SK-N-DZ (cell line): ENCODE measurements at places on chromosomes 5 and 9.

GRCh38 chr9:82673919-82674318 lies 389.0 kb downstream of the RASEF start:
- DNase-seq, result no peak

- DNase-seq, result no peak
Measured at GRCh38 chr9:132588098-132588497, 5.7 kb downstream of the BARHL1 start.

GRCh38 chr9:92917176-92917800 lies 30.0 kb upstream of the FGD3 start:
- no peak for DNase-seq

- DNase-seq, result peak; percentile 35
Measured at GRCh38 chr5:147223948-147224791, 10.7 kb upstream of the STK32A start.

- no peak for DNase-seq
Measured at GRCh38 chr5:100273846-100274580, 261.2 kb upstream of the FAM174A start.

DNA sequence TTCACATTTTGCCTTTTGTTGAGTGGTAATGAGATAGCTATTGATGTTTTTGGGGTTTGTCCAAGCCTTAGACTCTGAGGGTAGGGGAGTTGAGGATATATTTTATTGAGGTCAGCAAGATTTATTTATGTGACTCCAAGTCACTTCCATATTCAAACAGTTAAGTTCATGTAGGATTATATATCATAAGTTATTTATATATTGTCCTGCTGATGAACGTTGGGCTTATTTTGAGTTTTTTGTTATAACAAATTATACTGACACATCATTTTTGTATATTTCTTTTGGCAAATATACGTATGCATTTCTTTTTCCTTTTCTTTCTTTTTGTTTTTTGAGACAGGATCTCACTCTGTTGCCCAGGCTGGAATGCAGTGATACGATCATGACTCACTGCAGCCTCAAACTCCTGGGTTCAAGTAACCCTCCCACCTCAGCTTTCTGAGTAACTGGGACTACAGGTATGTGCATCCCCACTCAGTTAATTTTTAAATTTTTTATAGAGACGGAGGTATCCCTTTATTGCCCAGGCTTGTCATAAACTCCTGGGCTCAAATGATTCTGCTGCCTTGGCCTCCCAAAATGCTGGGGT lies 23.5 kb upstream of the IL12B start:
- DNase-seq, result no peak

DNA sequence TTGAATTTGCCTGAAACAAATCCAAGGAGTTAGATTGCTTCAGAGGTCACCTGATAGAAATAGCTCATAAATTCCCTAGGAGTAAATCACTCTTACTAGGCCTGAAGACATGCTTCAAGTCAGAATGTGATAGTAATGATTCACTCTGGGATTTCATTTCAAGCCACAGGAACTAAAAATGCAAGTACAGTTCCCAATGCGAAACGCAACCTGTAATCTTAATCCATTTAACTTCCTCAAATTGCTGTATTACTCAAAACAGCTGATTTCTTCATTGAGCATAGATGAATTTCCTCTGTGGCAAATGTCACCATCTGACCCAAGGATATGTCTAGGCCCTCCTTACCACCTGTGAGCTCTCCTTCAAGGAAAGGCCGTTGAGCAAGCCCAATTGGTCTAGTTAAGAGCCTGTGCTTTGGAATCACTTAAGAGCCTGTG lies 32.1 kb upstream of the IL6ST start:
- no peak for DNase-seq

- no peak for DNase-seq
Measured at GRCh38 chr9:114798780-114799427, 6.9 kb downstream of the TNFSF15 start.

DNA sequence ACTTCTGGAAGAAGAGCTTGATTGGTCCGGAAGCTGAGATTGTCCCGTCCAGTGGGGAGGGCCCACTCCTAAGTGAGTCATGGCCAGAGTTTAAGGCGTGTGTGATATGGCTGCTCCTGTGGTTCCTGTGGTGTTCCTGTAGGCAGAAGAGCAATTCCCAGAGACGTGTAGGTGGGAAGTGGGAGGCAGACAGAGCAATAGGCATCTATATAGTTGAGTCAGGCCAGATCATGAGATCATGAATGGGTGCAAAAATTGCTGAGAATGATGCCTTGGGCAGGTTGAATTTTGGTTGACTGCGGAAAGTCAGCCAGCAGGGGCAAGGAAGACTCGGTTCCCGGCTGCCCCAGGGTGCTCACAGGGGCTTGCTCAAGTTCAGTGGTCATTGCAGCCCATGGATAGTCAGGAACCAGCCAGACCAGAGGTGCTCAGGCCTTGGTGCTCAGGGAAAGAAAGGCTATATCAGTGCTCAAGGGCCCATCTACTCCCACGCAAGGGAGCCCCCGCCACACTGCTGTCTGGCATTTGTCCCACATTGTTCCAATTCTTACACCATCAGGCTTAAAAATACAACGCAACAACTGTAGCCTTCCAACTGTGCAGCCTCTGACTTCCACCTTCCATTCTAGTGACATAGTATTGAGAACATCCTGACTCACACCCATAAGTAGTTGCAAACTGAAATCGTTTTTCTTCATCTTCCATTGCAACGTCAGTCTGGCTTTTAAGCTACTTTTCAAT lies 21.0 kb upstream of the GSN start:
- no peak for DNase-seq

DNA sequence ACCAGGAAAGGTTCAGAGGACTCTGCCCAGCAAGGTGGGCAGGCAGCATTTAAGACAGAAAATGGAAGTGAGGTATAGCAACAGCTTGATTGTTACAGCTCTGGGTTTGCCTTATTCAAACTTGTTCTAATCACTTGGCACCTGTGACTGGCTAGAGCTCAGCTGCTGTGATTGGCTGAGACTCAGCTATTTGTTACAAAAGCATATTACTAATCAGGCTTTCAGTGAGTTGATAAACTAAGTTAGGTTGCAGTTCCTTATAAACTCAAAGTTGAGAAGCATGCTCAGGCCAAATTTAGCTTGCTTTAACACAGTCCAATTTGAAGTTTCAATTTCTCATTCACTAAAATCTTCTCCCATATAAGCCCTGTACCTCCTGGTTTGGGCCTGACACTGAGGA lies 56.3 kb downstream of the GDA start:
- no peak for DNase-seq

DNA sequence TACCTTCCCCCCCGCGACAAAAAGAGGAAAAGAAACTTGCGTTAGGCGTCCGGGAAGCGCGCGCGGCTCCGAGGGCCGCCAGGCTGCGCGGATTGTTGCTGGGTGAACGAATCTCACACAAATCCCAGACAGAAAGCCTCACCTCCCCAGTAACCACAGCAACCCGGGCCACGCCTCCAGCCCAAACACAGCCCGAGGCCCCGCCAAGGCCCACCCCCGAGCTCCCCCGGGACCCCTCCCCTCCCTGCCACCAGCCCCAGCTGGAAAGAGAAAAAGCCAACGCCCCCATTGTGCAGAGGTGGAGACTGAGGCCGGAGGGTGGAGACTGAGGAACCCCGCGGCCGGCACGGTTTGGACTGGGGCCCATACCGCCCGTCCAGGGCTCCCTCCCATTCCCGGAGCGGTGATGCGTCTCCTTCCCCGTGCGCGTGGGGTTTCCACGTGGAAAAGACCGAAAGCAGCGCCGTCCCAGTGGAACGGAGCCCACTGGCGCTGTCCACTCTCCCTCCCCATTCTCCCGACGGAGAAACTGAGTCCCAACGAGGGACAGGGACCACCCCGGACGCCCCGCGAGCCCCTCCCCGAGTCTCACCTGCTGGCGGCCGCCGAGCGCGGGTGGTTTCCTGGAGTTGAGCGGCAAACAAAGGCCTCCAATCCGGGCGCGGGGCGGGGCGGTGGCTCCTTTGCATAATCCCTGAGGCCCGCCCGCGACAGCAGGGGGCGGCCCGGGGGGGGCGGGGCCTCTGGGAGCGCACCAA lies 10.2 kb upstream of the AKNA start:
- peak; percentile 88 for DNase-seq

DNA sequence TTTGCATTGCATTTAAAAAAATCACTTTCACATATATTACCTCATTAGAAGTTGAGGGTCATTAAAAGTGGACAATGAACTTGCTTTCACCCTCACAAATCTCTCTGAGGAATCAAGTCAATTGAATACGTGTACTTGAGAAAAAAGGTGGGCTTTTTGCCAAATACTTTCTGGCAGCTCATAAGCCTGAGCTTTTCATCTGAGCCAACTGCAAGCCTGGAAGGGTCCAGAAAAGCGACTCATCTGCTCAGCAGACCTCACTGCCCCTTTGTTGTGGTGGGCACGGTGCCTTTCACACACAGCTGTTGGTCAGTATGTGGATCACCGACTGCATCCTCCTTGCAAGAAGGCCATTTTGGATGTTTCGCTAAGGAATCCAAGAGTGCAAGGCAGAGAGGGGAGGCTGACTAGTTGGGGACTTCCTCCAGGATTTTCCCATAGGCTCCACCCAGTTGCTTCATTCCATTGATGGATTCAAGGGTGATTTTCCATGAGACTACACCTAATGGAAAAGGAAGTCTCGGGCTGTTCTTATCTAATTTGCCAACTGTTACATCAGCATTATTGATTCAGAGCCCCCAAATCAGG lies 564.7 kb downstream of the PDE4D start:
- no peak for DNase-seq

DNA sequence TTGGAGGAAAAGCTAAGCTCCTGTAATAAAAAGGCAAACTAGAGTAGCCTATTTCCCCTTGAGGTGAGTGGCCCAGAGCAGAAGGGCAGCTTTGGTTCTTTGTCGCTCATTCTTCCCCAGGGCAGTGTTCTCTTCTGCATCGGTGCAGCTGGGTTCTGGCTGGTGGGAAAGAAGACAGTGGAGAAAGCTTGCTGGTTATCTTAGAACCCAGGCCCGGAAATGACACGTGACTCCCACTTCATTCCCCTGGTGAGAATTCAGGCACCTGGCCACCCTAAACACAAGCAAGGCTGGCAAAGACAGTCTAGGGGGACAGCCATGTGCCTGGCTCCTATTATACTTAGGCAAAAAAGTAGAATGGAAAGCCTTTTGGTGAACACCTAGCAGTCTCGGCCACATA lies 32.5 kb upstream of the GSN start:
- no peak for DNase-seq

- DNase-seq, result no peak
Measured at GRCh38 chr5:127585661-127586060, 63.2 kb upstream of the CTXN3 start.

GRCh38 chr9:136711751-136712689 lies at the start of gene DIPK1B:
Gene DIPK1B, plus strand, starts transcription at chr9:136712572. Its CDS starts 94 bp downstream, at chr9:136712666.
- peak; percentile 66 for DNase-seq

DNA sequence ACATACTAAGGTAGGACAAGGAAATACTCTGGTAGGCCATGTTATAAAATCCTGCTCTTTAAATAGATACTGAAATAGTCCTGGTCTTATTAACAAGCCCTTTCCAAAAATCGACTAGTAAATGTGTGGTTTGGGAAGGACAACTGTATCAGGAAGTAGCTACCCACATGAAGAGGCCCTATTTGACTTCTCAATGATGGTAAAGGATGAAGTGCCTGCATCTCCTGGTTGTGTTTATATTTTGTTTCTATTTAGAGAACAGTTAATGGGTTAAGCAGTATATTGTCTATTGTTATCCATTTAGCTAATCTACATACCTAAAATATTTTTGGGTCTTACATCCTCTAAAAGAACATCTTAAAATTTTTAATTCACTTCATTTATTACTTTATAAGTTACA lies 12.5 kb downstream of the GDF9 start:
- no peak for DNase-seq

DNA sequence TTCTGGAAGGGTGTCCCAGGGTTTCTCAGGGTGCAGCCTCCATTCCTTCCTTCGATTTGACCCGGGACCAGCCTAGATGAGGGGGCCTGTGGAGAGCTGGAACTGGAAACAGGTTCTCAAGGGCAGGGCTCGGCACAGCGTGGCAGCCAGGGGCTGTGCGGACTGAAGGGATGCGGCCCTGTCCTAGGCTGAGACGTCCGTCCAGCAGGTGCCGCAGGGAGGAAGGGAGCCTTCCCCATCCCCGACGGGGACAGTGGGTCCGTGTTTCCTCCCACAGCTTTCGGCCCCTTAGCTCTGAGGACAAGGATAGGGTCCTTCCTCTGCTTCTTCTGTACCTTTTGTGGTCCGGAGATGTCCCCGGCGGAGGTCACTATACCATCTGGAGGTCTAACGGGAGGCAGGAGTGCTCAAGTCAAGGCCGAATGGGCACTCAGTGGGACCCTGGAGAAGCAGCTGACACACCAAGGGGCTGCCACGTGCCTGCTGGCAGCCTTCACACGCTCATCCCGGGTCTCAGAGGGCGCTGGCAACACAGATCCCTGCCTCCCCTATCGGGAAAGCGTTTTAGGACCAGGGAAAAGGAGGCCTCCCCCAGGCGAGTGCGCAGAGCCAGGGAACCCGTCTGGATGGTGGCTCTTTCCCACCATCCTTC lies 49.9 kb downstream of the USP20 start:
- peak; percentile 40 for DNase-seq

DNA sequence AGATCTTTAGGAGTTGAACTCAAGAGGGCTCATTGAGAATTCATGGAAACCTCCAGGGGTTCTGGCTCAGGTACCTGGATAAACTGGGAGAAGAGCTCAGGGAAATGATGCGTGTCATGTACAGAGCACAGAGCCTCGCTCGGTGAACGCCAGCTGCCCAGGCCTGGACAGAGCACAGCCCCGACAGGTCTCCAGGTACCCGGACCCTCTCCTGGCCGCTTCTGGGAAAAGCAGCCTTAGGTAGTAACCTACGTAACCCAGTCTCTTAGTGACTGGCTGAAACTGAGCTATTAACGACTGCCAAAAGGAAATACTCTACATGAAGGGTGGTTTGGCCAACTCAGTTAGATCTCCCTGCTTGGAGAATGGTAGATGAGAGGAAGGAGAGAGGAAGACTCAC lies 157.4 kb downstream of the TTLL11 start:
- no peak for DNase-seq

DNA sequence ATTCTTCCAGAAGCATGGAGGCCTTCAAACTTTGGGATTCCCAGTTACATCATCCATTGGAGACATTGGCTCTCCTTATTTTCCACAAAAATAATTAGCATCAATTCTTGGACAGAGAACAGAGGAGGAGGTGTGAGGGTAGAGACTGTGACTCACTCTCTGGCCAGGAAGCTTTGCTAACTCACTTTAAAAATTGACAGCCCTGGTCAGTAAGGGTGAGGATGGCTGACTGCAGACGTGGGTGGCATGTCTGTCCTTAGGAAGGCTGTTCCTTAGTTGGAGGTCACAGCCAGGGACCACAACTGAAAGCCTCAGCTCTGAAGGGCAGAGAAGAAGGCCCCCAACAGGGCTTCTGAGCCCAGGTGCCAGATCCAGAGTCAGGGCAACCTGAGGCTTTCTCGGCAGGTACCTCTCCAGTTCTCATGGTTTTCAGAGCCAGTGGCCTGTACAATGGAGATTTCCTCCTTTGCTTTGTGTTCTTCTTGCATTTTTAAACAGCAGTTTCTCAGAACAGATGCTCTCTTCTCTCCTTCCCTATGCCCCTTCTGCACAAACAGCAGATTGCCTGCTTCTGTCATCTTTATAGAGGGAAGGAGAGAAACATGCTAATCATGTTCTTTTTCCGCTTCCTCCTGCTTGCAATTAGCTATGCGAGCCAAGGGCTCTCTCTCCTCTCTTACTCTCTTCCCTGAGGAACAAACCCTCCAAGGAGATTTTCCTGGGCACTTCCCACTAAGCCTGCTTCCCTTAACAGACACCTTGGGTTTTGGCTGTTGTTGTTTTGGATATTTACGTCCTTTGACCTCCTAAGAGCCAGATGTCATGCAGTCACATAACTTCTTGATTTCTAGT lies 92.5 kb upstream of the ZNF366 start:
- DNase-seq, result no peak

GRCh38 chr5:175305251-175305650 lies 138.7 kb downstream of the DRD1 start:
- no peak for DNase-seq
